ENCODE measurements at places on chromosomes 7 and 10.

GRCh38 chr10:978826-979421 is 9.3 kb upstream of the GTPBP4 start:
- no peak for DNase-seq

DNA sequence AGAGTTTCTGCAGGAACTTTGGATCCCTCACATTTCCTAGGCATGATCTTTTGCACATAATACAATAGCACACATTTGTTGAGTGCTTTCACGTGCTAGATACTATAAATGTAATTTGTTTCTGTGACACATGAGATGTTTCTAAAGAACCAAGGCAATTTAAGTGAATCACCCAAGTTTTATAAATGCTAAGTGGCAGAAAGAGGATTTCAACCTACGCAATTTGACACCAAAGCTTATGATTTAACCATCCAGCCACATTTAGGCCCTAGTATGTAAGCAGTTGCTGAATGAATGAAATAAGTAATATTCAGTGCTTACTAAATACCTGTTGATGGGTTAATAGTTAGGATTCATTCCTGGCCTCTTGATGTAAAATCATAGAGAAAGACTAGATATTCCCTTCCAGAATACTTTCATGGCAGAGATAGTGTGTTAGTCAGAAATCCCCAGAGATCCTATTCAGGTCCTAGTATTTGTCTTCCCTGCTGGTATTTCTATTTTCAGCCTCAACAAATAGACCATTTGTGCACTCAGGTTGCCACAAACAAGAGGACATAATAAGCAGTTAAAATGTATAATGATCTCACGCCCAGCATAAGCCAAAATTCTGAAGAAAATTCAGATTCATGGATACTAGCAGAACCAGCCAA is 572.6 kb downstream of the IPMK start:
- DNase-seq = no peak

- no peak for DNase-seq
Measured at GRCh38 chr10:234708-235406, 99.6 kb downstream of the ZMYND11 start.

- no peak for DNase-seq
Measured at GRCh38 chr10:49622426-49623425, 8.9 kb downstream of the CHAT start.

DNA sequence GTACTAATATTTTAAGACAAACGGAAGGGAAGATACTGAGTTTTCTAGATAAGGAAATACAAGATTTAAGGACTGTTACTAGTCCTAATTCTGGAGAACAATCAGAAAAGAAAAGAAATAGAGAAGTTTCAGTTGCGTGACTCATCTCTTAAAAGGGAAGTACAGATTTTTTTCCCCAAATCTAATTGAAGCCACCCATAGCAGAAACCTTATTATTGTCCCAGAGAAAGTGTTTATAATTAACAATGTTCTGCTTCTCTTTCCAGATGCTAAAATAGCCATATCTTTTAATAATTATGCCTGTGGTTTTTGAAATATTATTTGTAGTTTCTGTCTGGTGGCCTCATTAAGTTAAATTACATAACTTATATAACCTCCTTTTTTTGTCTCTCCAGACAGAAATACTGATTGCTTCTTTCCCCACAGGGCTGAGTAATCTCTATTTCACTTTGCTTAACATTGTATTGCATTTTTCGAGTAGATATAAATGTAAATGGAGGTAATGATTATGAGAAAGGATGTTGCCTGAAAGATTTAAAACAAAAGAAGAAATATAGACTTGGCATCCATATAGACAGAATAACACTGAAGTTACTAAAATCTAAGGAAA is 240.7 kb upstream of the MBL2 start:
- DNase-seq = no peak

GRCh38 chr7:4882169-4883032 is 1.1 kb downstream of the RADIL start:
- peak; percentile 90 for DNase-seq

- DNase-seq = peak; percentile 24
Measured at GRCh38 chr10:43904844-43905243, 256.2 kb upstream of the ZNF32 start.

- DNase-seq = no peak
Measured at GRCh38 chr7:7210475-7211237, 28.3 kb downstream of the C1GALT1 start.

- DNase-seq = no peak
Measured at GRCh38 chr7:146656988-146657387, 540.4 kb downstream of the CNTNAP2 start.

DNA sequence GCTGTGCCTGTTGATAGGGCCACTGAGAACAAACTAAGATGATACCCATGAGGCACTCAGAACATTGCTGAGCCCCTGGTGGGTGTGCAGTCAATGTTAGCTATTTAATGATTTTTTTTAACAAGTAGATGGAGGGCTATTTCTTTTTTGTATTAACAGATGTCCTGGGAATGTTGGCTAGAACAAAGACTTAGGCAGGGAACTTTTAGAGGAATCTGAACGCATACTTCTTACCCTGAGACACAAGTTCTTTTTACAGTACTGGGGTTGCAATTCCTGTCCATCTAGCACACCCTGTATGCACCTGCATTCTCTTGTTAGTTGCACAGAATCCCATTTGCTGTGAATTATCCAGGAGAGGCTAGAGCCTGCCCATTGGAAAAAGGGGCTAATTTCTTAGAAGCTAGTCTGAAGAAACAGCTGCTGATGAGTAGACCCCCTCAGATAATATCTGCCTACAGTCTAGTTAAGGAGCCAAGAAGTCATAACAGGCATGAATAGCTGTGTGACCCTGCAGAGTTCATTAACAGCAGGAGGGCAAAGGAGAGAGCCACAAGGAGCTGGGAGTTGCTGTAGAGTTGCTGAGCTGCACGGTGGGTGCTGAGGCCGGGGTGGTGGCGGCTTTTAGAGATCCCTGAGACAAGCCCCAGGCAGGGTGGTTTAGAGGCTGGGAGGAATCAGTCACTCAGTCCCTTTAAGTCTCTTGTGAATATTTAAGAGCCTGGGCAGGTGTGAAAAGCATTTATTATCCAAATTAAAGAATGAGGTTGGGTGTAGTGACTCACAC is 103.7 kb upstream of the FZD8 start:
- no peak for DNase-seq

- no peak for DNase-seq
Measured at GRCh38 chr10:34480345-34480744, 334.8 kb downstream of the PARD3 start.

GRCh38 chr7:7351832-7352231 is 169.5 kb downstream of the C1GALT1 start:
- DNase-seq = no peak

- DNase-seq = no peak
Measured at GRCh38 chr10:114167985-114168384, 6.0 kb downstream of the CCDC186 start.

DNA sequence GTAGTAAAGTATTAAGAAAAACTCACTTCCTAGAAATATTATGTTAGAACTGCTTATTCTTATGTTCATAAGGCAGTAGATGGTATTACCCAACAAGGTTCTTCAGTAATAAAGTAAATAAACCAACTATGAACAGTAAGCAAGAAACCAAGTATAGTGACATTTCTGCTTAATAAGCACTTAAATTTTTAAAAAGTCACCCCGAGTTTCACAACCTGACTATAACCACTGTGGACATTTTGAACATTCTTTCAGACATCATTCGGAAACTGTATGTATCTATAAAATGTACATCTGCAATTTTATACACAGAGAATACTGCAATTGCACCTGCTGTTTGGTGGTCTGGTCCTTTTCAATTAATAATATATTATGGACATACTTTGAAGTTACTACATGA is 1073.6 kb downstream of the XPNPEP1 start:
- no peak for DNase-seq

DNA sequence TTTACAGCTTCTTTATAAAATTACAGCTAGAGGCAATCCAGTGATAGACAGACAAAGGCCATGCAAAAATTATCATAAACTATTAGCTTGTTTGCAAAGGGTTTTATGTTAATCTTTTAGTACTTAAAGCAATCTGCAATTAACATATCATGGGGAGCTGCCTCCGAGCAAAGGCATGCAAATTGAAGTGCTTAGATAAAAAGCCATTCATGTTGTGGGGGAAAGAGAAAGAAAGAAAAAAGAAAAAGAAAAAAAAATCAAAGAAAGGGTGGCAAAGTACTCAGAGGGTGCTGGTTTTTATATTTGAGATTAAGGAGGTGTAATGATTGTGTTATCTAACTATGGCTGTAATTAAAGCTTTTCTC is 799.5 kb downstream of the LRMDA start:
- no peak for DNase-seq

DNA sequence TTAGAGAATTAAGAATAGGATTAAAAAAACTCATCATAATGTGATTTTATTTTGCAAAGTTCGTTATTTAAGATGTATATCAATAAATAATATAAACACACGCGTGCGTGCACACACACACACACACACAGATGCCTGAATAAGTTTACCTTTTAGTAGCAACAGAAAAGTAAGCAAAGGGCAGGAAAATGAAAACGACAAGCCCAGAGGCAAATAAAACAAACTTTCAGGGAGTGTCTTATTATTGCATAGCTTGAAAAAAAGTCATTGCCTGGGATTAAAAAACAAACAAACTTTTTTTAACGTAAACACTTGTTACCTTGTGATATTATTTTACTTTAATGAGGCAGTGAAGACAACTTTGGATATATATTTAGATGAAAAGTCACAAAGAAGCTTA is 226.4 kb downstream of the BAMBI start:
- no peak for DNase-seq

- DNase-seq = no peak
Measured at GRCh38 chr7:66246554-66247171, 41.5 kb downstream of the TPST1 start.

GRCh38 chr7:44310221-44310848 is 15.1 kb downstream of the CAMK2B start:
- DNase-seq = no peak

DNA sequence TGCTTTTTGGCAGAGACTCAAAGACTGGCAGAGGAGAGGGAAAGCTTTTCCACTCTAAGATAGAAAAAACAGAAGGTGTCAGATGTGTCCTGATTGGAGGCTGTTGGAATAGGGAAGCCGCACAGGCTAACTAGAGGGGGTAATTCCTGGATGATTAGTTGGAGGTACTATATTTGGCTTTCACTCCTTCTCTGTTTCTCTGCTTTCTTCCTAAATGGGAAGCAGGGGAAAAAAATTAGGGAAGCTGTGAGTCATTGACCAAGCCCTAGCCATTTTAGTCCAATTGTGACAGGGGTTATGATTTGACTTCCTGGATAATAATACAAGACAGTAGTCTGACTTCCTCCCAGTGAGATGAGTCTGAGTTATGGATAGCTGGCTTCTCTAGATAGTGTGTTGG is 475.2 kb upstream of the CELF2 start:
- no peak for DNase-seq

- DNase-seq = no peak
Measured at GRCh38 chr7:121153995-121154394, 165.5 kb downstream of the CPED1 start.

GRCh38 chr7:35331730-35332678 is 78.1 kb upstream of the TBX20 start:
- no peak for DNase-seq

DNA sequence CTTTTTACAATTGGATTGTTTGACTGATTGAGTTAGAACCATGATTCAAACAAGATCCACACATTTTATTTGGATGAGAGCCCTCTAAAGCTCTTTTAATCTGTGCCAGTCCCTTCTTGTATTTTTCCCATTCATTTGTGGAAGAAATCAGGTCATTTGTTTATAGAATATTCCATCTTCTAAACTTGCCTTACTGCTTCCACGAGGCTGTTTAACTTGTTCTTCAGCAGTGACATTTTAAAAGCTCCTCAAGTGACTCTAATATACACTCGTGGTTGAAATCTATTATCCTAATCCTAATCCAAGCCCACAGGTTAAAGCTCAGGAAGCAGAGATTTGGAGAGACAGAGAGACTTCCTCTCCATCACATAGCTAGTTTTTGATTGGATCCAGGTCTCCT is 155.4 kb upstream of the SVIL start:
- no peak for DNase-seq

GRCh38 chr7:158614700-158615099 is 27.1 kb upstream of the PTPRN2 start:
- no peak for DNase-seq

DNA sequence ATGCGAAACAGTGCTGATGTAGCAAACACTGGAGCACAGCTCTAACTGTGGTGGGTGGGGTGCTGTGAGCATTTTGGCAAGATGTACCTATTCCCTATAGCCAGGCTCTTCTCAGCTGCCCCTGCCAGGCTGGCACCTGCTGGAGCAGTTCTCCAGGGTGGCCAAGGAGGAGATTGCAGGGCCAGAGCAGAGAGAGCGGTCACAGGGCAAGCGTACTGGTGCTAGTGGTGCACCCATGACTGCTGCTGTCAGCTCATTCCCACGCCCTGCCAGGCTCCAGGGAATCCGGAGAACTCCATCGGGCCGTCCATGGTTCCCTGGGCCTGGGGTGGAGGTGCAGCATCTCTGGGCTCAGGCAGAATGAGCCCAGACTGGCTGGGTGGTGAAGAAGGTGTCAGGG is 2.1 kb downstream of the COL13A1 start:
- no peak for DNase-seq

- DNase-seq = no peak
Measured at GRCh38 chr10:86254081-86254480, 112.5 kb downstream of the GRID1 start.

DNA sequence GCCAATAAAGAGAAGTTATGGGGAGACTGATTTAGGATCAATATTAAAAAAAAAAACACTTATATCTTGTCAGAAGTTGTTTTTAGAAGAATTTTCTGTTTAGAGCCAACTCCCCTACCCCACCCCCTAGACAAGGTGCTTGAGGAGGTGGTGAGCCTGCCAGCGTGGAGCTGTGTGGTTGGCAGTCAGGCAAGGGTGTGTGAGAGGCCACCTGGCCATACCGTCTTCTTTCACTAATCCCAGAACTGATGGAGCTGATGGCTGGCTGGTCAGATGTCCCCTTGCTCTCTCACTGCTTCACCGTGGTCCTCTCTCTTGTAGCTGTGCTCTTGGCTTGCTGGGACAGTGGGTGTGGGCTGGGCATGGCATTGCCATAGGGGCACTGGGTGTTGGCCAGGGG is 34.3 kb downstream of the NACAD start:
- no peak for DNase-seq

DNA sequence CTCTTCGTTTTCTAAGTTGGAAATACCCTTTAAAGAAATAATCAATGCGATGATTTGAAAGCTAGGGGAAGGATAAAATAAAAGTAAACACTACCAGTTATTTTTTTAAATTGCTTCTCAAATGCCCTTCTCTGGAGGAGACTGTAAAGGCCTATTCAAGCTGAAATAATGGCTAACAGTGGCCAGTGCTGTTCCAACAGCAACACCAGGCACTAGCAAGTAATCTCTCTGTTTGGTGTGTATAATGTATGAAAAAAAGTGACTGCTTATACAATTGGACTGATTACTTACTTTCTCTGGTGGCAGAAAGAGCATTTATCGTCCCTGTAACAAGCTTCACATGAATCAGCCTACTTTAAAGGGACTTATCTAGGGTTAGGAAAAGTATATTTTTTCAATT is 102.7 kb downstream of the CSTF2T start:
- DNase-seq = no peak

- DNase-seq = no peak
Measured at GRCh38 chr7:23276947-23277346, 22.2 kb upstream of the MALSU1 start.

Measured in muscle of arm (tissue), 14 donors.